Naive thymus-derived CD8-positive, alpha-beta T cell (primary cell): ENCODE measurements at places on chromosomes 7 and 10.

GRCh38 chr7:91618776-91619765 is 261.4 kb downstream of the MTERF1 start:
- DNase-seq: no peak

GRCh38 chr10:42963312-42963711 is 113.6 kb upstream of the RET start:
- no peak for DNase-seq

DNA sequence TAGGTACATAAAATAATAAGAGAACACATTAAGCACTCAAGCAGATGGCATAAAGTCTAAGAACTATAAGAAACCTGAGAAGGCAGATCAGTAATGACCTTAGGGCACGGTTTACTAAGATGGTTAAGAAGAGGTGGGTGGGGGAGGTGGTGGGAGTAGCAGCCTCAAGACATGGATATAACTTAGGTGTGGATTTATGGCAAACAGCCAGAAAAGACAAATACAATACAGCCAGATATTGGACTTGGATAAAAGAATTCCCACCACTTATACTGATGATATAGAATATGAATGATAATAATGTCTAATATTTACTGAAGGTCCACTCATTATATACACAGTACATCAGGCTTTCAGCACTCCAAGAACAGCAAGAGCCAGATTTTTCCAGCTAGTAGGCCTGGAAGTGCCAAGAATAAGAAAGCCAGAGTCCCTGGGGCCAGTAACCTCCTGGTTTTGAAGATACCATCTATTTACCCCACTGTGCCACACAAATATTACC is 11.9 kb downstream of the DPY19L1 start:
- no peak for DNase-seq

- DNase-seq: no peak
Observed at GRCh38 chr7:22114440-22114981, 168.8 kb upstream of the CDCA7L start.

- no peak for DNase-seq
Observed at GRCh38 chr7:36814311-36814710, 90.0 kb upstream of the AOAH start.

DNA sequence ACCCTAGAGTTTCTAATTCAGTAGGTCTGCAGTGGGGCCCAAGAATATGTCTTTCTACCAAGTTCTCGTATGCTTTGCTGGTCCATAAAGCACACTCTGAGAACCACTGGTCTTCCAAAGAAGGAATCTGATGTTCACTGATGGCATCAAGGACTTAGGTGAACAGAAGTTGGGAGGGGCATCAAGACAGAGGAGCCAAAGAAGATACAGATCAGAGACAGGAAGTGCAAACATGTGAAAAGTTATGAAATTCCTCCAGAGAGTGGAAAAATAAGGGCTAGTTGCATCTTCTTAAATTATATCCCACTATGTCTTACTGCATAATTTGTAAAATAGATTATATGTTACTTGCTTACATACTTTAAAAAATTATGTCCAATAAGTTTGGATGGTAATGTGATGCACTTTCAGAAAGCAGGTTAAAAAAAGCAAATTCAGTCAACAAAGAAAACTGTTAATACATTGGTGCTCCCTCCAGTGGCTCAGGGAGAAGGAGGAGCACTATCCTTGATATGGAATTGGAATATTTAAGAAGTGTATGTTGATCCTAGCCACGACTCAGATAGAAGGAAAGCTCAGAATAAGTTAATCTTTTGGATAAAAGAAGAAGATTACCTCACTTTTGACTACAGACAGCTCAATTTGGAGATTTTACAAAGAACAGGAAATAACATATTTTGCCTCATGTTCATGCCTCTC is 35.8 kb downstream of the CREB3L2 start:
- DNase-seq: no peak

- no peak for DNase-seq
Observed at GRCh38 chr10:26216585-26217395, at the start of gene GAD2. TSS of gene GAD2 (plus strand) at chr10:26216774. CDS start at chr10:26216810, 36 bp downstream.

- DNase-seq: no peak
Observed at GRCh38 chr10:120825878-120826769, 25.0 kb upstream of the WDR11 start.

GRCh38 chr10:23419201-23419600 is 19.7 kb upstream of the OTUD1 start:
- DNase-seq: no peak

DNA sequence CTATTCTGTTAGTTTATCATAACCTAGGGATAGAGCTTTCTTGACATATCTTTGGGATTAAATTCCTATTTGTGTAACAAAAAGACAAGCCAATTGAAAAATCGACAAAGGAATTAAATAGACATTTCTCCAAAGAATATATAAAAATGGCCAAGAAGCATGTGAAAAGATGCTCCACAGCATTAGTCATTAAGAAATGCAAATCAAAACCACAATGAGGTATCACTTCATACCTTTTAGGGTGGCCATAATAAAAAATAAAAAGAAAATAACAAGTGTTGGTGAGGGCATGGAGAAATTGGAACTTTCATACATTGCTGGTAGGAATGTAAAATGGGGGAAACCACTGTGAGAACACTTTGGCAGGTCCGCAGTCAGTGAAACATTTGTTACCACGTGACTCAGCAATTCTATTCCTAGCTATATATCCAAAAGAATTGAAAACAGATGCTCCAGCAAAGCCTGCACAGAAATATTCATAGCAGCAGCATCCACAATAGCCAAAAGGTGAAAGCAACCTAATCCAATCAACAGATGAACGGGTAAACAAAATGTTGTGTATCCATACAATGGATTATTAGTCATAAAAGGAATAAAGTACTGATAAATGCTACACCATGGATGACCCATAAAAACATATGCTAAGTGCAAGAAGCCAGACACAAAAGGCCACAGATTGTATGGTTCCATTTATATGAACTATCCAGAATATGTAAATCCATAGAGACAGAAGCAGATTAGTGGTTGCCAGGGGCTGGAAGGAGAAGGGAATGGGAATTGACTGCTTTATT is 20.5 kb downstream of the SPAG6 start:
- no peak for DNase-seq

DNA sequence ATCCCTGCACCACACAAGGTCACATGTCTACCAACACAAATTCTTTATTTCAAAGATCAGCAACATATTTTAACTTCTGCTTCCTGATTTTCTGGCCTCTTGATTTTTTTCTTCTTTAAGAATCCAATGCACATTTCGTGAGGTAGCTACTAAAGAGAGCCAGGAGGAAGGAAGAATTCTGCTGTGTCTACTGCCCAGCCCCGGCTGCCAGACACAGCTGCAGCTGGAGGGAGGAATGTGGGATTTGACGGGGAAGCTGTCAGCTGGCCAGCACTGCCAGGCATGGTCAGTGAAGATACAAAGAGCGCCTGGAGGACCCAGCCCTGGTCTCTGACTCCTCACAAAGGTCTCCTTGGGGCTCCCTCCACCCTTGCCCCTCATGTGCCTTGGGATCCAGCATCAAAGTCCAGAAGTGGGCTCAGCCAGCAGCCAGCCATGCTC is 6.9 kb upstream of the AOC1 start:
- DNase-seq: no peak

GRCh38 chr10:84574102-84574501 is 245.7 kb downstream of the CCSER2 start:
- no peak for DNase-seq

- no peak for DNase-seq
Observed at GRCh38 chr7:157565981-157566630, 229.3 kb downstream of the DNAJB6 start.

DNA sequence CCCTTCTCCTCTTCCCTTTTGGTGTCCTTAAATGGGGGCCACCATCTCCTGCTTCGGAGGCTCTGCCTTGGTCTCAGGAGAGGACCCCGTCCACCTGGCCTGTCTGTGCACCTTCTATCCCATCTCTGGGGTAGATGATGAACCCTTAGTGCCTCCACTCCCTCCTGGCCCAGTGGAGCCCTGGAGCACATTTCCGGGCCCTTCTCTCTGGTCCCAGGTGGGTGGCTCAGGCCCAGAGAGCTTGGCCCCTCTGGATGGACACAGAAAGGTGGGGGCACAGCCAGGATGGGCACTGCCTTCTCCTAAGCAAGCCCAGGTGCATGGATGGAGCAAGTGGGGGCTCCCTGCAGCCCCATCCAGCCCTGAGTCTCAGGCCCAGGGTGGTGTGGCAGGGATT is 121.4 kb upstream of the RET start:
- DNase-seq: no peak
